ENCODE measurements at places on chromosomes 1 and 21.
A peak's percentile ranks its signal among the peaks of the same experiment; 100 is the strongest.

DNA sequence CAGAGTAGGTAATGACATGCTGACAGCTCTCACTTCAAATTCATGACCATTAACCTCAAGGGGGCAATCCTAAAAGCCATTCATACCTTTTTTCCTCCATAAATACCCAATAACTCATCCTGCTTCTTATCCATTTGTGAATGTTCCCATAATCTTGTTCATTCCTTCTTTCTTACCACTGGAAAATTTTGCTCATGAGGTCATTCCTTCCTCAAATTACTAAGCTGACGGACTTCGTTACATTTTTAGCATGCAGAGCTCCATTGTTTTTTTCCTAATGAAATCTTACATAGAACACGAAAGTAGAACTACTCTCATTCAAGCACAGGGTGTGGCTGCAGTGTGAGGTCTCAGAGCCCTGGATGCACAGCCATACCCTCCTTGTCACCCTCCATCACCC lies 276.5 kb upstream of the DPYD start:
- DNase-seq, result no peak

DNA sequence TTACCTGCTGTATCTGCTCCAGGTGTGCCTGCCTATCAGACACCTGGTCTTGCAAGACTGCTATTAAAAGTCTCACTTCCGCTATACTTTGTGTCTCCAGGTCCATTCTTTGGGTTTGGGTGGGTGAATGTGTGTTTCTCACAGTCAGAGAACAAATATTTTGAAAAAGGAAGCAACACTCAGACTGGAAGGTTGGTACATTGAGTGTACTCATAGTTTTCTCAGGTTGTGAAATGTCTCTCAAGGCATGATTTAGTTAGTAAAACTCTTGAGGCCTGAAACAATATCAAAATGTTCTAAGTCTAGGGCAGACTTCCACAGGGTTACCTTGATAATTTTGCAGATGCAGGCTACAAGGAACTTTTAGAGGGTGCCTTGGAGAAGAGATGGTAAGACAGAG lies 429.9 kb upstream of the ZRANB2 start:
- no peak for DNase-seq

DNA sequence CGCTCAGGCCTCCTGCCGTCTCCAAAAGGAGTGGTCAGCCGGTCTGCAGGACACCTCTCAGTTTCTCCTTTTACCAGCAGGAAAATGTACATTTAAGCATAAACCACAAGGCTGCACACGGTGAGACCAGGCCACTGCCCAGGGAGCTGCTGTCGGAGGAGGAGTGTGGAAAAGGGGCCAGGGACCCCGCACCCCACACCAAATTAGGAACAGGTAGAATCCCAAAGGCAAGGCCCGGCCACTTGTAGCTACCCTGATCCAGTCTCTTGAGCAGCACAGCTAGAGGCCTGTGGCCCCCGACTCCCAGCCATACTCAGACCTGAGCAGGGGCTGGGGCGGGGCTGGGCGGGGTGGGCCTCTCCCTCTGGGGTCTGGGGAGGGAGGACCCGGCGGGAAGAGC lies 78.0 kb downstream of the PIK3CD start:
- peak; percentile 70 for DNase-seq

- DNase-seq, result no peak
Observed at GRCh38 chr1:89757532-89757931, 63.3 kb upstream of the LRRC8D start.

DNA sequence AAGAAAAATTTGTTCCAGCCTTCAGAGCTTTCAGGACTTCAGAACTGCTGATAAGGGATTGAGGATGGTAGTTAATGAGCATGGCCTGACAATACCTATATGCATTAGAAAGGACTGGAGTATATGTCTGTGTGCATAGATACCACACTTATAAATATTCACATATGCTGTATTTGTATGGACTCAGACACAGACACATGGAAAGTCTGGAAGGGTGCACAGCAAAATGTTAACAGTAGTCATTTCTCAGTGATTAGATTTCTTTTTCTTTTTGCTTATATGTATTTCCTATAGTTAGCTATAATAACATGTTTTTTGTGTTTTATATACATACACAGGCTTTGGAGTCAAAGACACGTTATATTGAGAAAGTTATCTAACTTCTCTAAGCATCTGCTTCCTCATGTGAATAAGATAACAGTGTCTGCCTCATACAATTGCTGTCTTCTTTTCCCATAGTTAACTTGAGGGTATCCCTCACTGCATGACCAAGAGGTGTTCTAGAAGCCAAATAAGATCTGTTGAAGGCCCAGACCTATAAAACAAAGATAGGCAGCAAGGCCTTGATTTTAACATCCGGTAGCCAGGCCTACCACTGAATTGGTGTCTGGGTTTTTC lies 31.3 kb downstream of the INPP5B start:
- DNase-seq, result no peak

GRCh38 chr1:179322557-179322956 lies 29.0 kb downstream of the SOAT1 start:
- DNase-seq, result no peak

Measured in H7 (cell line).